ENCODE measurements at places on chromosomes 13 and 19. TPM values are rescaled to one million over a fixed set of nuclear protein-coding genes. Genes with fewer than 3 reads are reported as not detected.

DNA sequence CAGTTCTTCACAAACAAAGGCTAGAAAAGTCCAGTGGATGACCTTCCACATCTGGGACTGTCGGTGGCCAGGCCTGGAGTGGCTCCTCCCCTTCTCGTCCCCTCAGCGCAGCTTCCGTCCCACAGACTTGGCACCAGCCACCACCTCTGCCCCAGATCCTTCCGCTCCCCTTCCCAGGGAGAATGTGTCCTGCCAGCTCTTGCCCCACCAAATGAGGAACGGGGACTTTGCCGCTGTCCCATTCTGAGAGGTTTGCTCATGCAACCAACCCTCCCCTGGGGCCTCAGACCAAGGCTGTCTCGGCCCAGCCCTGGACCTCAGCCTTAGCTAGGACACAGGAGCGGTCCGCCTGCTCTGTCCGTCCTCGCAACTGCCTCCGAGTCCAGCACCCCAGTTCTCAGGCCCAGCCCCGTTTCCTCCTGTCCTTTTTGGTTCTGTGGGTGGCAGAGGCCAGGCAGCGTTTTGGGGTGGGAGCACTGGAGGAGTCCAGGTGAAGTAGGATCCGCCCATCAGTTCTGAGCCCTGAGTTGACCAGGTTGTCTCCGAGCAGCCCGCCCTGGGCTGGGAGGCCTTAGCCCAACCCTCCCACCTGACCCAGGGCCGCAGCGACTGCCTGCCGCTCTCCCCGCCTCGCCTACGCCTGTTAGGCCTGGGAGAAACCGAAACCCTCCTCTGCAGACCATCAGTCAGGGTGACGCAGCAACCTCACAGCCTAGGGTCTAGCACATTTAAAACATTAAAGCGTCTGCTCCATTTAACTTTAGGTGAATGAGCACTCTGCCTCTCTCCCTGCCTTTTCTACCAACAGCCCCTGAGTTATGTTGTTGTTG is 284.3 kb downstream of the FOXO1 start:
- peaks cover 17% of the 10 kb centered on the region for H3K4me1 ChIP-seq
- no peak overlapping the region for H3K4me3 ChIP-seq
- no peak overlapping the region for H3K27ac ChIP-seq
- DNase-seq, result no peak
- H3K36me3 ChIP-seq, result no peaks in the 10 kb centered on the region
- no peaks in the 10 kb centered on the region for H3K27me3 ChIP-seq

DNA sequence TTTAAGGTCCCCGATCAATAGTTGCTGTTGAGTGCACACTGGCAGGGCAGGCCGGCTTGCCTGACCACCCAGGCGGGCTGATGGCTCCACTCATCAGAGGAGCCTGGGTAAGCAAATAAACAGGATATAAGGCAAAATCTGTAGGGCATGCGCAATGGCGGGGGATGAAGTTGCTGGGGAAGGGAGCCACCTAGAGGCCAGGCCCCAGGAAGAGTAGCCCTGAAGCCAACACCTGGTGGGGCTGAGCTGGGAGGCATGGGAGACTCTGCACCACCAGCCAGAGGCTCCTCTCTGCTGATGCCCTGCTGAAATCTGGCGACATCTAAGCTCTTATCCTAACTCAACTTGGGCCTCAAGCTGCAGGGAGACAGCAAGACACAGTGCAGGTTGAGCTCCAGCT is 324.3 kb downstream of the ZNF536 start:
- no peak for DNase-seq
- no peak overlapping the region for H3K4me3 ChIP-seq
- peaks cover 19% of the 10 kb centered on the region for H3K27me3 ChIP-seq
- H3K4me1 ChIP-seq, result no peaks in the 10 kb centered on the region
- no peaks in the 10 kb centered on the region for H3K36me3 ChIP-seq
- H3K27ac ChIP-seq, result no peak overlapping the region

DNA sequence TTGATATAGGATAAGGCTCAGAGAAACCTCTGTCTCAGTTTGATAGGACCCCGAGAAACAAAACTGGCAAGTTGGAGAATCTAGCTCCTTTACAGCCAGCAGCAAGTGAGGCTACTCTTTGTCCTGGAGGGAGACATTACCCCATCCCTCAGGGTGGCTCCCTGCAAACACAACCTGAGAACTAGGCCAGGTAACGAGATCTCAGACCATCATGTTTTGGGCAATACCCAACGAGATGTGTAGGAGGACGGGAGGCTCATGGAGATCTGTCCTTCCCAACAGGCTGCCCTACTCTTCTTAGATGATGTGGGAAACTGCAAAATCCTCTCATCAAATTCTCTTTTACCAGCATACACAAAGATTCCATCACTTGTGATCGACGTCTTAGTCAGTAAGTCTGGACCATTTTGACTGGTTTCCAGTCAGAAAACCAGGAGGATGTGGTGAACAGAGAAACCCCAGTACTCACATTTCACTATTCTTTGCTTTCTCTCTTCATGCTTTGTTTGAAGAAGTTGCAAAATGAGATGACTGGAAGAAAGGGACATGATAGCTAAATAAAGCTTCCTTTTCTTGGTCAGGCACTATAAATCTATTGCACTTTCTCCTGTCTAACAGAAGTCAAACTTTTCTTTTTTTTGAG is 6.0 kb upstream of the CTU1 start:
- peaks cover 6% of the 10 kb centered on the region for H3K27me3 ChIP-seq
- DNase-seq, result no peak
- H3K4me1 ChIP-seq, result peaks cover 23% of the 10 kb centered on the region
- H3K4me3 ChIP-seq, result no peak overlapping the region
- peak overlapping the region; percentile 70 for H3K27ac ChIP-seq

DNA sequence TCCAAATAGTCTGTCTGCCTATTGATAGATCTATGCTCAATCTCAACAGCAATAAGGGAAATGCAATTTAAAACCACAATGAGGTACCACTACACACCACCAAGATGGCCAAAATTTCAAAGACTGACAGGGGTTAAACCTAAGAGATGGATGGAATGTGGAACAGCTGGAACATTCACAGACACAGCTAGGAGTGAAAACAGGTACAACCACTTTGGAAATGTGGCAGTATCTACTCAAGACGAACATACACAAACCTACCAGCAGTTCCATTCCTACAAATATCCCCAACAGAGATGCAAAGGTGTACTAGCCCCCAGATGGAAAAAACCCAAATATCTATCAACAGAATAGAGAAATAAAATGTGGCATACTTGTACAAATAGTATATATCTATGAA is 86.4 kb downstream of the TSC22D1 start:
- H3K27ac ChIP-seq, result no peak overlapping the region
- peaks cover 4% of the 10 kb centered on the region for H3K4me1 ChIP-seq
- H3K4me3 ChIP-seq, result no peak overlapping the region
- H3K27me3 ChIP-seq, result peaks cover 2% of the 10 kb centered on the region
- no peak for DNase-seq

GRCh38 chr19:32895384-32895783 is 25.8 kb upstream of the SLC7A9 start:
- H3K4me3 ChIP-seq, result no peak overlapping the region
- H3K4me1 ChIP-seq, result peaks cover 9% of the 10 kb centered on the region
- peaks cover 37% of the 10 kb centered on the region for H3K36me3 ChIP-seq
- no peak for DNase-seq
- no peak overlapping the region for H3K27ac ChIP-seq
- H3K27me3 ChIP-seq, result no peaks in the 10 kb centered on the region

BCAM gene
- not detected for total RNA-seq

DNA sequence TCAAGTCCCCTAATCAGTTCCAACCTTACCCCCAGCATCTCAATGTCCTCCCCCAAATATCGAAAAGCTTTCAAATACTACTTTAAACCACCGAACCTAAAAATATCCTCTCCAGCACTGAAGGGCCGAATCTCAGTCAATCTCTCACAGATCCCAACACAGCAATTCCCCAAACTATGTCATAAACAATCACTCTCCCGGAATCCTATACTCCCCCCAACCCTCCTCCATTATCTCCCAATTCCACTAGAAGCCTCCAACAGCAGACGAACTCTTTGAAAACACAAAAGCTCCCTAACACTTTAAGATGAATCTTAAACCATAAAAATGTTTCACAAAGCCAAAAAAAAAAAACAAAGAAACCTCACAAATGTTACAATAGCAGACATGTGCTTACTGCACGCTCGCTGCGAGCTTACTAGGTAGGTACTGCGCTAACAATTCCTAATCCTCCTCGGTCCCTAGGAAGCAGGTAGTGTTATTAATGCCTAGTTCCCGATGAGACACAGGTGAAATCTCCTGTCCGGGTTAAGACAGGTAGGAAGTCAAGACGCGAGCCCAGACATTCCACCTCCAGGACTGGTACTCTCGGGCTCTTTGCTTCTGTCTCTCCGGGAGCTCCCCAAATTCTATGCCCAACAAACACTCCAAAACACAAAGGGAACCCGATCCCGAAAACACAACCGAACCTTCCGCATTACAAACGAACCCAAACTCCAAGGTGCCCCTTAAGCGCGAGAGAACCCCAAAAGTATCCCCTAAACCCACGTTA is 14.2 kb downstream of the FBXO46 start:
- H3K36me3 ChIP-seq, result peaks cover 29% of the 10 kb centered on the region
- H3K27me3 ChIP-seq, result no peaks in the 10 kb centered on the region

IPO5 gene
- 227 TPM for total RNA-seq

FGF9 gene
- 0.60 TPM for total RNA-seq

DCT gene
- total RNA-seq, result not detected

- no peak for DNase-seq
- no peak overlapping the region for H3K4me3 ChIP-seq
- no peaks in the 10 kb centered on the region for H3K27me3 ChIP-seq
- H3K4me1 ChIP-seq, result no peaks in the 10 kb centered on the region
- H3K27ac ChIP-seq, result no peak overlapping the region
These were observed 362.4 kb downstream of the DIAPH3 start for GRCh38 chr13:59801107-59801880.

DNA sequence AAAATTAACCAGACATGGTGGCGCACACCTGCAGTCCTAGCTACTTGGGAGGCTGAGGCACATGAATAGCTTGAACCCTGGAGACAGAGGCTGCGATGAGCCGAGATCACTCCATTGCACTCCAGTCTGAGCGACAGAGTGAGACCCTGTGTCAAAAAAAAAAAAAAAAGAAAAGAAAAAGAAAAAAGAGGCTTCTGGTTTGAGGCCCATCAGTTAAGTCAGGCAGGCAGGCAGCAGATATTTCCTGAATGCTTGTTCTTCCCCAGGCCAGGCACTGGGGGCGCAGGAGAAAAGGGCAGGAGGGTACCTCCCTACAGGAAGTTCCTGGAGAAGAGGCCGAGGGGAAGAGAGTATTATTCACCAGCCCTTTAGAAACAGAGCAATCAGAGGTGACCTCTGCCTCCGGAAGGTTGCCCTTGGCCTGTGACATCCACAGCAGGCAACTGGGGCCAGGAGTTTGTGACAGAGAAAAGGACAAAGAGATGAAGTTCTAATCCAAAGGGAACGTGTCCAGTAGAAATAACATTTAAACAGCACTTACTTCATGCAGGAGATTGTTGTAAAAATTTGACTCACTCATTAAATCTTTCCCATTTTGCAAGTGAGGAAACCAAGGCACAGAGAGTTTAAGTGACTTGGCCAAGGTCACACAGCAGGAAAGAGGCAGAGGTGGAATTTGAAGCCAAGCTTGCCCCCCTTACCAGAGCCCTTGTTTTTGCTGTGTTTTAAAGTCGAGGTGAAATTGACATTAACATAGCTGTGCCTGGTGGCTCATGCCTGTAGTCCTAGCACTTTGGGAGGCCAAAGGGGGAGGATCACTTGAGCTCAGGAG is 4.3 kb upstream of the RLN3 start:
- no peak overlapping the region for H3K4me3 ChIP-seq
- DNase-seq, result no peak
- H3K4me1 ChIP-seq, result peaks cover 9% of the 10 kb centered on the region
- no peaks in the 10 kb centered on the region for H3K36me3 ChIP-seq
- no peaks in the 10 kb centered on the region for H3K27me3 ChIP-seq
- no peak overlapping the region for H3K27ac ChIP-seq

- no peak overlapping the region for H3K27ac ChIP-seq
- no peak overlapping the region for H3K4me3 ChIP-seq
- H3K4me1 ChIP-seq, result peaks cover 4% of the 10 kb centered on the region
- peaks cover 3% of the 10 kb centered on the region for H3K36me3 ChIP-seq
These were observed 8.0 kb upstream of the POU2F2 start for GRCh38 chr19:42140125-42140754.

- no peak for DNase-seq
- H3K4me3 ChIP-seq, result no peak overlapping the region
- peaks cover 3% of the 10 kb centered on the region for H3K27me3 ChIP-seq
- peaks cover 3% of the 10 kb centered on the region for H3K4me1 ChIP-seq
- H3K36me3 ChIP-seq, result no peaks in the 10 kb centered on the region
These were observed 6.8 kb upstream of the FRY start for GRCh38 chr13:32024750-32025149.

GRCh38 chr19:16180611-16181010 is 4.6 kb upstream of the FAM32A start:
- peaks cover 8% of the 10 kb centered on the region for H3K4me1 ChIP-seq
- no peak overlapping the region for H3K27ac ChIP-seq
- peaks cover 3% of the 10 kb centered on the region for H3K27me3 ChIP-seq
- DNase-seq, result no peak
- H3K36me3 ChIP-seq, result peaks cover 6% of the 10 kb centered on the region

DNA sequence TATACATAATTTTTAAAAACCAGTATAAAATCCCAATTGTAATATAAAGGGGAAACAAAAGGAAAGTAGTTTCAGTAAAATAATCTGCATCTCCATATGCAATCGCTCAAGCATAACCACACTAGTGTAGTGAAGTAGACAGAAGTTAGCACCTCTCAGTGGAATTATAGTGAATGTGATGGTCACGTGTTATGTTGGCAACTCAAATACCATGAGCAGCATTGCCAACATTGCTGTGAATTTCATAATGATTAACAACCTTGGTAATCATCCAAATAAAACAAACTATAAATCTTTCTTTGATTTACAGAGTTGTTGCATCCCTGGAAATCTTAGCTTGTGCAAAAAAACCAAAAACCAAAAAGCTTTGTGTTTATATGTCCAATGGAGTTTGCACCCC is 77.3 kb upstream of the SIAH3 start:
- H3K27me3 ChIP-seq, result peaks cover 13% of the 10 kb centered on the region
- H3K4me3 ChIP-seq, result no peak overlapping the region
- no peaks in the 10 kb centered on the region for H3K4me1 ChIP-seq
- DNase-seq, result no peak
- H3K27ac ChIP-seq, result no peak overlapping the region
- no peaks in the 10 kb centered on the region for H3K36me3 ChIP-seq

Data from activated T-helper 2 cell treated with anti-CD3 and anti-CD28 coated beads, Interferon-gamma antibody, Interleukin-2, Interleukin-4, amounts not matched to agents 10 μg/mL and 5 μg/mL and 100 μg/mL, durations not matched to agents 14 hours and 24 hours and 36 hours (primary cell).